ENCODE measurements at places on chromosomes 1 and 21. TPM values are rescaled to one million over a fixed set of nuclear protein-coding genes. Genes with fewer than 3 reads are reported as not detected.

The TNFRSF4 gene
- 1.5 TPM for total RNA-seq

The GPR157 gene
- 5.2 TPM for total RNA-seq

The ESRRG gene
- not detected for total RNA-seq

The EIF4G3 gene
- 84.0 TPM for total RNA-seq

The SLX9 gene
- total RNA-seq = 50.6 TPM

The MKNK1 gene
- 42.6 TPM for total RNA-seq

The S100A7A gene
- total RNA-seq = not detected

The DNAJC11 gene
- total RNA-seq = 65.9 TPM

DNA sequence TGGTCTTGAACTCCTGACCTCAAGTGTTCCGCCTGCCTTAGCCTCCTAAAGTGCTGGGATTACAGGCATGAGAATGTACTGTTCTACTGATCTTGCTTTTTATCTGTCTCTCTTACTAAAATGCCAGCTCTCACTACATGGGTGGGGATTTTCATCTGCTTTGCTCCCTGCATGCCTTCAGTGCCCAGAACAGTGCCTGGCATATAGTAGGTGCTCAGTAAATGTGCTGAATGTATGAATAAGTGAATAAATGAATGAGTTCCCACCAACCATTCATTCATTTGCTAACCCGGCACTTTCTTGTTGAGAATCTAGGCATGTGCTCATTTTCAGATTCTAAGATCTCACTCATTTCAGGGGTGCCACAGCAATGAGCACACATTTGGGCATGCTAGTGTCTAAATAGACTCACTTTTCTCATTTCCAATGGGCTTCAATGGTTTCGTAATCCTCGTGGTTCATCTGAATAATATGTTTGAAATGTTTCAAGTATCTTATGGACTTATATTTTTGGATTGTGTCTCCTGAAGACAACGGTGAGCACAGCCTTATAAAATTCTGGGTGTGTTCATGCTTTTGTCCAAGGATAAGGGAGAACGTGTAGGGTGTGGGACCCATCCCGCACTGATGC is 7.6 kb downstream of the DHRS3 start:
- H3K4me3 ChIP-seq = no peak overlapping the region
- H3K36me3 ChIP-seq = peaks cover 5% of the 10 kb centered on the region
- peaks cover 7% of the 10 kb centered on the region for H3K4me1 ChIP-seq
- no peaks in the 10 kb centered on the region for H3K27me3 ChIP-seq
- no peak for DNase-seq
- no peak overlapping the region for H3K27ac ChIP-seq

DNA sequence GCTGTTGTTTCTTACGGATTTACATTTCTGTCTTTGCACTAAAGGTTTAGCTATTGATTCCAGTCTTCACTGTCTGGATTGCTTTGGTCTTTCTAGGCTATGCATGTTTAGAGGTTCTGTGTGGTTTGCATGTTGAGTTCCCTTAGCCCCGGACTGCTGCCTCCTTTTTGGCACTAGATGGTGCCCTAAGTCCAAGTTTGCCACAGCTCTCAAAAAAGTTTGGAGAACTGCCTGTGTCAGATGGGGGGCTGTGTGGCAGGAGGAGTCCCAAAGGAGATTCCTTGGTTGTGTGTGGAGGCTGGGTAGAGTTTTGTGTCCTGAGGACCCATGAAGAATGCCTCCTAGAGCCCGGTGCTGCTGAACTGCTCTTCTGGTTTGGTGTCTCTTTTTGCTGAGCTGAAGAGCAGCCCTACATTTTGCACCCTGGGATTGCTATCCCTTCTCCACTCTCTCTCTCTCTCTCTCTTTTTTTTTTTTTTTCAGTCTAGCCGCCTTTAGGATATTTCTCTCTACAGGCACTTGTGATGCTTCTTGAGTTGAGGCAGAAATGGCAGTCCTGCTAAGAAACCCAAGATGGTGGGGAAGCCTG is 74.4 kb downstream of the PTGS2 start:
- H3K4me1 ChIP-seq = no peaks in the 10 kb centered on the region
- no peak overlapping the region for H3K27ac ChIP-seq
- no peak overlapping the region for H3K4me3 ChIP-seq
- DNase-seq = peak; percentile 75

DNA sequence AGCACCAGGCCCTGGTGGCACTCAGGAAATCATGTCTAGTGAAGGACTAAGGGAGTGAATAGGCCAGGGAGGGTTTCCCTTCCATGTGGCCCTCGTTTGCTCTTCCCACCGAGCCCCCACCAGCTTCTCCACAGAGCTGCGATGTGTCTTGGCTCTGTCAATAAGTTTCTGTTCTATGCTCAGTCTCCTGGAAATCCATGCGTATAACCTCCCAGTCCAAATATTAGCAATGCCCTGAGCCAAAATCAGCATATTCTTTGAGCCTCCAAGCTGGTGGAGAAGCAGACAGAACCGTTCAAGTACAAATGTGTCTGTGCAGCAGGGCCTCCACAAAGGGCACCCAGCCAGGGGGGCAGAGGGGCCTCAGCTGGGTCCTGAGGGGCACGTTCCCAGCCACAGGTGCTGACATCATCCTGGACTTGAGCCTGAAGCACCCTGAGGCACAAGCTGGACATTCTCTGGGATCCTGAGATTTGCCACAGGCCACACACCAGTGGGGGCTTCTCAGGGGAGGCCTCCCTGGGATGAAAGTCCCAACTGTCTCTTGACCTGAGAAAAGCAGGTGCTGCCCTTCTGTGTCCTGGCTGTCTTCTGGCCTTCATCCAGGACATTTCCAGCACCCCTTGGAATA is 350.5 kb upstream of the VAMP3 start:
- no peak for DNase-seq
- H3K27ac ChIP-seq = no peak overlapping the region
- no peaks in the 10 kb centered on the region for H3K36me3 ChIP-seq
- no peaks in the 10 kb centered on the region for H3K27me3 ChIP-seq
- no peak overlapping the region for H3K4me3 ChIP-seq

GRCh38 chr1:64292399-64292798 is 89.0 kb downstream of the UBE2U start:
- peak overlapping the region; percentile 56 for H3K27ac ChIP-seq
- peaks cover 22% of the 10 kb centered on the region for H3K4me1 ChIP-seq
- H3K27me3 ChIP-seq = no peaks in the 10 kb centered on the region

GRCh38 chr1:1037366-1038327 is 17.7 kb downstream of the AGRN start:
- no peak overlapping the region for H3K27ac ChIP-seq
- no peaks in the 10 kb centered on the region for H3K27me3 ChIP-seq
- H3K36me3 ChIP-seq = no peaks in the 10 kb centered on the region
- peaks cover 7% of the 10 kb centered on the region for H3K4me1 ChIP-seq
- no peak overlapping the region for H3K4me3 ChIP-seq

DNA sequence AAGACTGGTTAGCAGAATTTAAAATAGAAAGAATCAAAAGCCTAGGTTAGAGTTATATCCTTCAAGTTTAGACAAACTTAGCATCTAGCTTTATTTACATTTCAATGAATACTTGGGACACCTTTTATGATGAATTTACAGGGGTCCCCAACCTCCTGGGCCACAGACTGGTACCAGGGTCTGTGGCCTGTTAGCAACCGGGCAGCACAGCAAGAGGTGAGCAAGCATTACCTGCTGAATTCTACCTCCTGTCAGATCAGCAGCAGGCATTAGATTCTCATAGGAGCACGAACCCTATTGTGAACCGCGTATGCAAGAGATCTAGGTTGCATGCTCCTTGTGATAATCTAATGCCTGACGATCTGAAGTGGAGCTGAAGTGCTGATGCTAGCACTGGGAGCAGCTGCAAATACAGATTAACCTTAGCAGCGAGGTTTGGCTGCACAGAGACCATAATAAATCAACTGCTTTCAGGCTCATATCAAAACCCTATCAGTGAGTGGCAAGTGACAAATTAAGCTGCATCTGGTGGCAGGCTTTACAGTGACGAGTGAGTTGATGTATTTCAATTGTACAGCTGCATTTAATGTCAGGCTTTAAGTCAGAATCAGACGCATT is 82.0 kb downstream of the UCHL5 start:
- H3K36me3 ChIP-seq = no peaks in the 10 kb centered on the region
- no peak for DNase-seq
- H3K4me1 ChIP-seq = no peaks in the 10 kb centered on the region
- no peaks in the 10 kb centered on the region for H3K27me3 ChIP-seq
- no peak overlapping the region for H3K4me3 ChIP-seq
- no peak overlapping the region for H3K27ac ChIP-seq

DNA sequence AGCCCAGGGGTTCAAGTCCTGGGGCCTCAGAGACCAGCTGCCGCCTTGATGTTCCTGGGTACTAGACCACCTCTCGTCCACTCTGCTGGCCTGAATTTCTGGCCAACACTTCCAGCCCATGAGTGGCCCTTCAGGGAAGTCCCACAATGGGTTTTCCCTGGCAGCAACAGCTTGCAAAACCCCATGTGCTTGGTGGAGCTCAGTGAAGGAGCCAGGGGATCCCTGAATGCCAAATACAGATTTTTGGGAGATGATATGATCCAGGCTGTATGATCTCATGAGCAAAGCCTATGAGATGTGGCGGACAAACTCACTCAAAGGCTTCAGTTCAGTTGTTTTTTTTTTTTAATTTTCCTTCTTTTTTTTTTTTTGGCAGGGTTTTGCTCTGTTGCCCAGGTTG is 9.6 kb upstream of the RASSF5 start:
- H3K4me3 ChIP-seq = no peak overlapping the region
- H3K27ac ChIP-seq = no peak overlapping the region
- peaks cover 2% of the 10 kb centered on the region for H3K36me3 ChIP-seq
- H3K27me3 ChIP-seq = peaks cover 9% of the 10 kb centered on the region
- no peak for DNase-seq

GRCh38 chr1:192610112-192610889 is 25.6 kb upstream of the RGS13 start:
- no peaks in the 10 kb centered on the region for H3K36me3 ChIP-seq
- H3K4me3 ChIP-seq = no peak overlapping the region
- peak; percentile 43 for DNase-seq

DNA sequence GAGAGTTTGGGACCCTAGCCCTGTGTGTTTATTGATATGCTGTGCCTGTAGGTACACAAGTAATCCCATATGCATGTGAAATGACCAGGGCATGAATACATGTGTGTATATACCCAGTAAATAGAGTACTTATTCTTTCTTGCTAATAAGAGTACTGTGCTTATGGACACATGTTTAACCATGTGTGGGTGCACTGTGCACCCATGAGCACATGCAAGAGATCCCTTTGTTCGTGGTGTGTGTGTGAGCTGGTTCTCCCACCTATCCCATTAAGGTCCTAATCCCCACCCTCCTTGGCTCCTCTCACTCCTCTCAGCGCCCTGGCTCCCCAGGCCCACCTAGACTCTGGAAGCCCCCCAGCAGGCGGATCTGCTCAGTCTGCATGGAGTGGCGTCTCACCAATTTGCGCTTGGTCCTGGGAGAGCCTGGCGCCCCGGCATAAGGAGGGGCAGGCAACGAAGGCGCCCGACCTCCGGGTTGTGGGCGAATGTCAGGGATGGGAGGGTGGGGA is 2.2 kb upstream of the LIX1L start:
- no peak for DNase-seq
- no peak overlapping the region for H3K27ac ChIP-seq
- H3K4me1 ChIP-seq = peaks cover 57% of the 10 kb centered on the region
- peak overlapping the region; percentile 32 for H3K4me3 ChIP-seq
- no peaks in the 10 kb centered on the region for H3K27me3 ChIP-seq

DNA sequence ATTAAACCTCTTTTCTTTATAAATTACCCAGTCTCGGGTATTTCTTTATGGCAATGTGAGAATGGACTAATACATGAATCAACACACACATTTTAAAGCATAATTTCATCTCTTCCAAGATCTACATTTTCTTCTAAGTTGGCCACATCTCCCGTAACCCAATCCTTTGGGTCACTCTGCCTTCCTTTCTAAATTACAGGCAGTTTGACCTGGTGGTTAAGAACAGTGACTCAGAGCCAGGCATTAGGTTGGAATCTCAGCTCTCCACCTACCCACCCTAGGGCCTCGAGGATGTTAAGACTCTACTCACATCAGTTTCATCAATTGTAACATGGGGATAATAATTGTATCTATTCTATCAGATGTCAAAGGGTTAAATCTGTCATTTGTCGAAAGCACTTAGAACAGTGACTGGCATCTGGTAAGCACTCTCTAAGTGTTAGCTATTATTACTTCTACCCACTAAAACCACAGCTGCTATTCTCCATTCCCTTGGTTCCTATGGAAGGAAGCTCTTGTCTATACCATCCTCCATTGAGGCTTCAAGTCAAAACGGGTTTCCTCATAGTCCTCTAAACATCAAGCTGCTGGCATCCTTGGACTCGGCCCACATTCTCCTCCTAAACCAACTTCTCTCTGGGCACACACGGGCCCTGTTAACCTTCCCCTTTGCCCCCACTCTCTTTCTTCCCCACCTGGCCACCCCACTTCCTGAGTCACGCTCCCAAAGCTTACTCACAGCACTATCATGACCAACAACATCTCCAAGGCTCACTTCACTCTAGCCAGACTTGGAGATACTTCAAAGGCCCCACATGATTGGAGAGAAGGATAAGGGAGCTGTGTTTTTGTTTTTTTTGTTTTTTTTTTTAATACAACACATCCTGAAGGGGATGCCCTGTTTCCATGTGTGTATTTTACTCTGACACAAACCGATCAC is 116.9 kb downstream of the TGFBR3 start:
- H3K4me1 ChIP-seq = no peaks in the 10 kb centered on the region
- no peak for DNase-seq
- no peak overlapping the region for H3K27ac ChIP-seq
- no peaks in the 10 kb centered on the region for H3K36me3 ChIP-seq

DNA sequence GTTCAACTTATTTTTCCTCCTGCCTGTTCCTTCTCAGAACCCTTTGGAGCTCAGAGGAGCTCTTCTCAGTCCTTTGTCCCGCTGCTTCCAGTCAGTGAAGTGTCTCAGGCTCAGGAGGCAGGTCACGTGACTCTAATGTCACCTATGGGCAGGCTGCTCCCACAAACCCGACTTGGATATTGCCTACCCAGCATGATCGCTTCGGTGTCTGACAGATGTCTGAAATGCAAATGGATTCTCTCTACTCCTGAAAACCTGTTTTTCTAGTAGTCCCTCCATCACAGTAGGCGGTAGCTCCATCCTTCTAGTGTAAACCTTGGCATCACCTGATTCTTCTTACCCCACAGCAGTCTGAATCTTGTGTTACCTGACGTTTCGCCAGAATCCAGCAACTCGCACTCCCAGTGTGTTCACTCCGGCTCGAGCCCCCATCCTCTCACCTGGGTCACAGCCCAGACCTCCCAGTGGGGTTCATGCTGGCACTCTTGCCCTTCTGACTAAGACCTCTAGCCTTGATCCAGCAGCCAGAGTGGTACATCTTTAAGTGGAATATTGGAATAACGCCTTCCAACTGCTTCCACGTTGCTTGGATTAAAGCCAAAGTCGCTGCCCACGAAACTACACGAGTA is 5.4 kb downstream of the PADI6 start:
- no peaks in the 10 kb centered on the region for H3K36me3 ChIP-seq
- no peak for DNase-seq
- no peaks in the 10 kb centered on the region for H3K4me1 ChIP-seq
- H3K27ac ChIP-seq = no peak overlapping the region

DNA sequence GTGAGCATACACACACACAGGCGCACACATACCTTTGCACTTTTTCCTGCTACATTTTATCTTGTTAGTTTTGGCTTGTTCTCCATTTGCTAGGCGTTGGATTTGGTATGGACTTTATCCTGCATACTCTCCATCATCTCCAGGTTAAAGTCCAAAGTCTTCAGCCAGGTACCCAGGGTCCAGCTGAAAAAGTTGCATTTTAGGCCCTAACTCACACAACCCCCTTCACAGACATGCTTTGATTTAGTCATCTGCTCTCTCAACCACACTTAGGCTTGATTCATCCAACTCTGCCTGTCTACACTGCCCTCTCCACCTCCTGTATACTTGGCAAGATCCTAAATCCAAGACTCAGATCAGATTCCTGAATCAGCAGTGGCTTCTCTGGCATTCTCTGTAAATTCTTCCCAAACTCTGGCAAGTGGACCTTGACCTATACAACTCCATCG is 10.7 kb upstream of the LAMB3 start:
- no peak overlapping the region for H3K4me3 ChIP-seq
- H3K27ac ChIP-seq = no peak overlapping the region
- H3K36me3 ChIP-seq = no peaks in the 10 kb centered on the region
- peaks cover 2% of the 10 kb centered on the region for H3K27me3 ChIP-seq
- H3K4me1 ChIP-seq = peaks cover 10% of the 10 kb centered on the region

Measured in endothelial cell of umbilical vein (primary cell).